ENCODE measurements at places on chromosomes 4 and X.

GRCh38 chr4:139988863-139989765 is 164.9 kb downstream of the MAML3 start:
- DNase-seq: no peak

- no peak for DNase-seq
Measured at GRCh38 chr4:13852411-13852810, 224.9 kb upstream of the BOD1L1 start.

DNA sequence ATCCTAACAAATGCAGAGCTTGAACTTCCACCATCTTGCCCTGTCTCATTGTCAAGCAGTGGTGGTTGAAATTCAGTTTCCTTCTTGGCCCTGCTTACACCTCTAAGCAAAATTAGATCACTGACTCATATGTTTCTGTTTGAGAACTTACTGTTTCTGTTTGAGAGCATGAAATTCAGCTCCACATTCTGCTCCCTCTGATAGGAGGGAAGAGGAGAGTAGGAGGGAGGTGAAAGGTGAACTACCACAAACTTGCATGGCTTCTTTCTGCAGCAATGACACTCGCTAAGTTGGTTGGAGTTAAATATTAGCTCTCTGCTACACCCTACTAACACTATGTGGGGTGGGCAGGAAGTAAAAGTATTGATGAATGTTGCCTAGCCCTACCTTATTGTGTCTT is 117.8 kb upstream of the EDA2R start:
- DNase-seq: no peak

DNA sequence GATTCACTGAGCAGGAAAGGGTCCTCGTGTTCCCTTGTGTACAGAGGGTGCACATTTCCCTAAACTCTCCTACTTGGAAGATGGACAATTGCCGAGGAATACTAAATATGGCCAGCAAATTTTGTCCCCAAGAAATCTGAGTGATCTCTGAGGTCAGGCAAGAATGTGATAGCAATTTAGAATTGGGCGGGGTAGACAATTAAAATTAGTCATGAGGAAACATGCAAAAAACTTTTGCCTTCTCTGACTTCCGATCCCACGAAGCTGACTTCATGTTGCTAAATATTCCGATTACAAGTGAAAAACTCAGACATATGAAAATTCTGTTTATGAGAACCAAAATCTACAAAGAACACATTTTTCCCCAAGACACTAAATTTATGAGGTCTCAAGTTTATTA is 453.9 kb upstream of the ZFP42 start:
- no peak for DNase-seq

GRCh38 chr4:38757945-38758600 is 24.7 kb downstream of the TLR10 start:
- DNase-seq: no peak

- no peak for DNase-seq
Measured at GRCh38 chrX:24243188-24243587, 70.7 kb downstream of the SUPT20HL2 start.

DNA sequence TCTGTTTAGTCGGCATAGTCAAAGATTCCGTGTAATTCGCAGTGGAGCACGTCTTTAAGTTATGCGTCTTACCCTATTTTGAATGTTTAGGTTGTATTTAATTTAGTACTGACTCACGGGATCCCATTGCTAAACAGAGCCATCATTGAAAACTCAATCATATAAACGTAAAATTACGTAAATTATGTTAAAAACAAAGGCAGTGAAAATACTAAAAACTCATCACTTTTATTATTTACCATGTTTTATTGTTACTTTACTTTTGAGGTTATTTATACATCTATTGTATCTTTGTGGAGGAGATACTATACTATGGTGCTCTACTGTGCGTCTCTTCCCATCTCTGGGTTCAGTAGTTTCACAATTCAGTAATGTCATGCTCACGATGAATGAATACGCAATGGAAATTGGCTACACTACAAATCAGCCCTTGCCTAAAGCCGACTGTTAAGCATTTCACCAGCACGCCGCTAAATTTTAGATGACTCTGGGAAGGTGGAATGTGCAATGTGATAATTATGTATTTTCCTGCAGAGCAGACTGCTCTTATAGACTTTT is 944 bp downstream of the FUNDC2 start:
- peak; percentile 38 for DNase-seq

GRCh38 chr4:128176643-128177042 is 111.0 kb downstream of the PGRMC2 start:
- no peak for DNase-seq

DNA sequence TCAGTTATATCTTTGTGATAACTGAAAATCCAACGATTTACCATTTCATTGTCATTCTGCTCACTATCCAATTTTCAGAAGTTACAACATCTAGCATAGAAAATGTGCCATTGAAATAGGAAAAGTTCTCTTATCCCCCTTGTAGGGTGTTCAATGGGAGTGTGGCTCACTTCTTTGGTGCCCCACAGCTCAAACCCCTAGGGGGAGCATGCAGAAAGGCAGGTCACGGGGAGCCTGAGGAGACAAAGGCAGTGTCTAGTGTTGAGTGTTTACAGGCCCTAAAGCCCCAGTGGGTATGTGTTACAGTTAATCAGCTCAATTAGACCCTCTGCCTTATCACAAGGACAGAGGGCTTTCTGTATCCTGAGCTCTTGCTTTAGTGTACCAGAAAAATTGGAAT is 243.4 kb upstream of the GRID2 start:
- no peak for DNase-seq

- DNase-seq: no peak
Measured at GRCh38 chr4:149638073-149638472, 177.6 kb downstream of the IQCM start.

DNA sequence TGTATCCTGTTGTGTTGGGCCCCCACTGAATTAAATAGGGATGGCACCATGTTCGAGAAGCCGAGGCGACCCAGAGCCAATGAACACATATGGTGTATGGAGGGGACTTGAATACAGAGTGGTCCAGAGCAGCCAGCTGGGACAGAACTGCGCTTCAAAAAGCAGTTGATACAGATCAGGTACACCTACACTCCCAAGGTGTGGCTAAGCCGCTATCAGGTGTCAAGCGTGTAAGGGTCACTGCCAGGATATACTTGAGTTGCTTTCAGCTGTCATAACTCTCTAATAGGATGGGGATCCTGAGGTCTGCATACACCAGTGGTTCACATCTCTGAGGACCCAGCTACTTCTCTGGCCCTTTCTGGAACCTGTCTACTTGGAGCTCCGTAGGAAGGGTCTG is 3.2 kb upstream of the WDR1 start:
- no peak for DNase-seq

DNA sequence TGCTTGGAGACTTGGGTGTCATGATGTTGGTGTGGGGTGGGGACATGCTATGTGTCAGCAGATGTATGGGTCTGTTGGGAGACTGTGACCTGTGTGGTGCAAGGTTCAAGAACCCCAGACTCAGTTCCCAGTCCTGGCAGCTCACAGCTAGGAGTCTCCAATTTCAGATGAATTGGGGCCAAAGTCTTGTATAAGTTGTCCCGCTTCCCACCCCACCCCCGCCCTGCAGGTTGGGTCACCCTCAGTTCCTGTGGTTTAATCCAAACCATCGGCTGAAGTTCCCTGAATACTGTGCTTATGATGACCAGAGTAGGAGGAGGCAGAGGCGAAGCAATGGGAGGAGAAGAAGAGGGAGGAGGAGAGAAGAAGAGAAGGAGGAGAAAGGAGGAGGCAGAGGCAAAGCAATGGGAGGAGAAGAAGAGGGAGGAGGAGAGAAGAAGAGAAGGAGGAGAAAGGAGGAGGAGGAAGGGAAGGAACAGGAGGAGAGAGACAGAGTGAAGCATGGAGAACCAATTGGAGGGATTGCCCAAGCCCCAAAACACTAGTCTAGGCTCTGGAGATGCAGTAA is 112.6 kb downstream of the EFNB1 start:
- no peak for DNase-seq

- no peak for DNase-seq
Measured at GRCh38 chr4:184897895-184898294, 72.1 kb upstream of the ACSL1 start.

DNA sequence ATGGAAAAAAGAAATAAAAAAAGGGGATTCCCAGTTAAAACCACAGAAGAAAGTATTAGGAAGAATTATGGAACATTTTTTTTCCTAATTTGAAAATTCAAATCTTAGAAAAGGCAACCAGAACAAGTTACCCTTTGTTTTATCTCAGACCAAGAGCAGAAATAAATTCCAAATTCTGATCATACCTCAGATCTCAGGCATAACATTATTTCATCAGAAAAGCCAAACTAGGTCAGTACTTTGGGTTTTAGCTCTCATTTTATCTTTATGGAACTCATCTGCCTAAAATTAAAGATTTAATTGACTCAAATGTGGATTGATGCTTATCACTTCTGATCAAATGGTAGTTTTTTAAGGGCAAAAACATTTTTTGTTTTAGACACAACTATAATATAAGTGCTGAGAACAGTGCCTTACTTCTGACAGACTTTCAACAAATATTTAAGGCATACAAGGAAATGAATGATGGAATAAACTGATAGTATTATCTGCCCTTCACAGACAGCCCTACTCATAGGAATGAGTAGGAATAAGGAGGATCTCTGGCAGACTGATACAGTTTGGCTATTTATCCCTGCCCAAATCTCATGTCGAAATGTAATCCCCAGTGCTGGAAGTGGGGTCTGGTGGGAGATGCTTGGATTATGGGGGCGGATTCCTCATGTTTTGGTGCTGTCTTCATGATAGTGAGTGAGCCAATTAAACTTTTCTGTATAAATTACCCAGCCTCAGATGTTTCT is 245.3 kb upstream of the PITX2 start:
- no peak for DNase-seq

GRCh38 chr4:1250527-1250812 is 1.5 kb upstream of the CTBP1 start:
- no peak for DNase-seq

GRCh38 chr4:148770377-148770776 is 328.2 kb upstream of the NR3C2 start:
- DNase-seq: no peak

DNA sequence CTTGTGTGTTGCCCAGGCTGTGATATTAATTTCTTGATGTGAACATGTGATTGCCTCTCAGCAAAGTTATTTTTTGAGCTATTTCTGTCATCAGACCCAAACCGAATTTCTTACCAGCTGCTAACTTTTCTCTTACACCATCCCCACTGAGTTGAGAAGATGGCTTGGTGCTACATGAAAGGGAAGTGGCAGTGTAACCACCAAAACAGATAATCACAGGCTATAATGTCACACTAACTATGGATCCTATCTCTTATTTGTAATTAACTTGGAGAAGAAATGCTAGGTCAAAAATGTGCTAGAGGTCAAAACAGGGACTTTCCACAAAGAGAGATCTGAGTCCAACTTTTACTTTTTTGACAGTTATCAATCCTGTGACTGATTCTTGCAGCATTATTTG is 43.8 kb downstream of the ELOVL6 start:
- no peak for DNase-seq

GRCh38 chr4:105548483-105548882 is 3.9 kb upstream of the ARHGEF38 start:
- no peak for DNase-seq

DNA sequence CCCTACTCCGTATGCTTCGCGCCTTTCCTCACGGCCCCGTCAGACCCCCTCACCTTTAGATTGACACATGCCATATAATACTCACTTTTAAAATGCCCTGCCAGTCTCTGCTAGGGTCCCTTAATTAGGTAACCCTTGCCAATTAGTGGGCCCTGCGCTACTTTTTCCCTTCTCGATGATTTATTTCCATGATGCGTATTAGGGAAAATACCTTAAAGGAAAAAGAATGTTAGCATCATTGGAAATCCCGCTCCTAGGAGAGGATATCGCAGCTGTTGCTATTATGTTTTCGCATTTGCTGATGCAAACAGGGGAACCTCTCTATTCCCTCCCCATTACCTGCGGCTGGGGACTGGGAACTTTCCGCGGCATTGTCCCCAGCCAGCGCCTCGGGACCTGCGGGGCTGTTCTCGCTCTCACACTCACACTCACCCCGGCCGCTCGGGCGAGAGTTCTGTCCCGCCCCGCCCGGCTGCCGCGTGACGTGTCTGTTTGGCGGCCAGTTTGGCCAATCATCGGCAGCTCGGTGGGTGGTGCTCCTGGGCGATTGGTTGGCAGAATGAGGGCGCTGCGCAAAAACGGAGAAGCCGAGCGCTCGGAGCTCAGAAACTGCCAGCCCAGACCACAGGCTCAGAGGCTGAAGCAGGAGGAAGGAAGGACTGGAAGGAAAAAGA is at the start of gene PCDH10:
Gene PCDH10 (plus strand): TSS at position 605 of the 674 bp plus-strand sequence. CDS start 847 bp downstream, outside the sequence.
- DNase-seq: peak; percentile 81

DNA sequence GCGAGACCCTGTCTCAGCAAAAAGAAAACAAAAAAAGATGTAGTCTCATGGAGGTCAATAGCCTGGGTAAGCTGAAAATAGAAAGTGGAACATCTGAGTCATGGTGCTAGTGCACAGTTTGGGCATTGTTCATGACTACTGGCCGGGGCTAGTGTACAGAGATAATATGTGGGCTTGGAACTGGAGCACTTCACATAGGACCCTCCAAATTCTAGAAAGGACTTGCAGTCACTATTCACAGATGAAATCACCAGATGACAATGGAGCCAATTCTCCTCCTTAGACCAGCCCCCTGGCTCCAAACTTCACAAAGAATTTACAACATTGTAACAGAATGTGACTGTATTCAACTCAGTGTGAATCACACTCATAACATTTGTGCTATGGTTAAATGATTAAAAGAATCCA is 367.8 kb upstream of the SLC7A11 start:
- no peak for DNase-seq

- DNase-seq: peak; percentile 62
Measured at GRCh38 chr4:74758551-74759145, 35.7 kb downstream of the BTC start.

- DNase-seq: no peak
Measured at GRCh38 chr4:7513671-7514070, 78.9 kb upstream of the PSAPL1 start.

DNA sequence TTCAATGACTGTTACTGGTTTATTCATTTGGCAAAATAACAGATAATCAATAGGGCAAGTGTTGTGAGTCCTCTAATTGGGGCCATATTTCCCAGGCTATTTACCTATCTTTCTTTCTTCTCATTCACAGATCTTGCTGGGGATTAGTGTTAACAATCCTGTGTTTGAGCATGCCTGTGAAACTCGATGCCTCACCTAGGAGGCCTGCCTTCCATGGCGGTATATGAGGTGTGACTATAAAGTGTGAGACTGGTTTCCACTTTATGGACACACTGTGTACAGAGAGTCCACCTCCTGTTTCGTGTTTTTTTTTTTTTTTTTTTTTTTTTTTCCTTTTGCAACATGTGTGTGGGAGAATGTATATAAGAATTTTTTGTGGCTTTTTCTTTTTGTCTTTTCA is 199.3 kb downstream of the BMPR1B start:
- DNase-seq: peak; percentile 43

GRCh38 chr4:157700898-157701694 is 471.7 kb downstream of the GASK1B start:
- DNase-seq: no peak

GRCh38 chr4:83010111-83010521 is 507 bp downstream of the LIN54 start:
- no peak for DNase-seq

DNA sequence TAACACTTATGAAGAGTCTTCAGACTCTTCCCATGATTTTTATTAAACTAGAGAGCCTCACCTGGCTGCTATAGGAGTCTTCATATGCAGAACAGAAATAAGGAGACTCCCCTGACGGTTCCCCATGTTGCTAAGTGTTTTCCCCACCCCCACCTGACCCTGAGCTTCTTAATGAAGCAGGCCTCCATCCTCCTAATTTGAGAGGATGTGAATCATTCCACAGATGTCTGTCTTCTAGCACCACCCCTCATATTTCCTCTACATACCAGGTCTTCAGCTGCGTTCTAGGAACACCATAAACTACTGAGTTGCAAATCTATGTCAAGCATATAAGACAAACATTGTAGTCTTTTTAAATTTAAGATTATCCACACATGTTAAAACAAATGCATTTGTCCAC is 36.9 kb downstream of the RP2 start:
- DNase-seq: no peak
